ENCODE measurements at places on chromosomes 7 and 10.

- DNase-seq: no peak
Observed at GRCh38 chr7:142836426-142836825, 18.4 kb upstream of the EPHB6 start.

DNA sequence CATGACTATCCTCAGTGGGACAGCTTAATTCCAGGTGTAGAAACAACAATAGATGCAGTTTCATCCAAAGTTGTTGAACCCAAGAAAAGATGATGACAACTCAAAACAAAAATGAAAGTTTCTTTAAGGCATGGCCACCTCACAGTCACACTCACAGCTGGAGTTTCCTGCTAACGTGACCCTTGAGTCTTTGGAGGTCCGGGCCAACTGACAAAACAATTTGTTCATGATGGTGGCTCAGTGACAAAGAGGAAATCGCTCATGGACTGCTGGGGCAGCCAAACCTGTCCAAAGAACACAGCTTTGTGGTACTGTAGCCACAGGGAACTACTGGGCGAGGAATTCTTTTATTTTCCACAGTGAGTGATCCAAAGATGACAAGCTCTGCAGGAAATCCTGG, 96.0 kb upstream of the JCAD start:
- no peak for DNase-seq

DNA sequence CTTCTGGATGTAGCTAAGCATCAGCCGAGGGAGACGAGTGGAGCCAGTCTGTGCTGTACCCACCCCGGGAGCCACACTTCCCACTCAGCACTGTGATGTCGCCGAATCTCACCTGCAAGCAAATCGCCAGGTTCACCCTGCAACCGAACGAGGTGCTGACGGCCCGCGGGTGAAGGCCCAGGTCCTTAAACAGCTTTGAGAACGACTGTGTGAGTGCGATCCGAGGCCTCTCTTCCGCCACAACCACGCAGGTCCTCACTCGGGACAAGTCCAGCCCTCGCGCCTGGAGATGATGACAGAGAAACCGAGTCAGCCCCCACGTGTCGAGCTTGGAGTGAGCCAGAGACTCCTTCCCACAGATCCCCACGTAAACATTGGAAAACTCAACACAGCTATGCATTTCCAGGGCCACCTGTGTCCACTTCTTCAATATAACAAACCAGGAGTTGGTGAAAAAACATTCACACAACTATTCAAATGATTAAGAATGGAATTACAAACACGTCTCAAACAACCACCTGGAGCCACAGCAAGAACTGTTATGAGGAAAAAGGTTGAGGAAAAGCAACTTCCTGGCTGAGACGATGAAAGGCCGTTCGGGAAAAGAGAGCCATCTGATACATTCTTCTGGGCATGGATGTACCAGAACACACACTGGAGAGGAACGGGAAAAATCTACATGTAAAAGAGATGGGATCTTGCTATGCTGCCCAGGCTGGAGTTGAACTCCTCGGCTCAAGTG, 191.8 kb downstream of the ZMYND11 start:
- no peak for DNase-seq

DNA sequence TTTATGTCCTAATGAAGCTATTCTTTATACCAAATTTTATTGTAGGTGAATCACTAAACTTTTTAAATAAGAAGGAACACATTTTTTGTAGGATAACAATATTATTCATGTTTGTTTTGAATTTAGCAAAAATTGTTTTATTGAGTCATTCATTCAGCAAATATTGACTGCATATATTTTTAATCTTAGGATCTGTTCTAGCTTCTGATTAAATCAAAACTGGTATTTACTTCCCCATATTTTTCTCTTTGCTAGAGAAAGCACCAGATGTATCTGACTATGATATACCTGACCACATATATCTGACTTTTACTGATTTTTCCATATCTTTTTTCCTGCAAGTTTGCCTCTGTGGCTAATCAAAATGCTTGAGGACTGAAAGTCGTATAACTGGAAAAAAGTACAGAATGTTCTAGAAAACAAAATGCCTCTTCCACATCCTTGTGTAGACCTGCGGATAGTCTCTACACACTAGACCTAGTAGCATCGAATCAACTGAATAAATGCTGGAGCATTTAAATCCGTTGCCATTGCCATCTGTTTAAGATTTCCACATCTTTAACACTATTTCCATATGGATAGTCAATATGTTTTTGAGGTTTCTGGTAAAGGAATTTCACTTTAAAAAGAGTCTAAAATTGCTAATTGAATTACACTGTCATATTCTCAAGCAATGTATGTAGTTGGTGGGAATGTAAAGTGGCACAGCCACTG, 594.7 kb downstream of the KCNMA1 start:
- DNase-seq: no peak

- no peak for DNase-seq
Observed at GRCh38 chr10:33805831-33806230, 471.4 kb upstream of the NRP1 start.

GRCh38 chr7:15504351-15504750, 57.5 kb downstream of the AGMO start:
- no peak for DNase-seq

DNA sequence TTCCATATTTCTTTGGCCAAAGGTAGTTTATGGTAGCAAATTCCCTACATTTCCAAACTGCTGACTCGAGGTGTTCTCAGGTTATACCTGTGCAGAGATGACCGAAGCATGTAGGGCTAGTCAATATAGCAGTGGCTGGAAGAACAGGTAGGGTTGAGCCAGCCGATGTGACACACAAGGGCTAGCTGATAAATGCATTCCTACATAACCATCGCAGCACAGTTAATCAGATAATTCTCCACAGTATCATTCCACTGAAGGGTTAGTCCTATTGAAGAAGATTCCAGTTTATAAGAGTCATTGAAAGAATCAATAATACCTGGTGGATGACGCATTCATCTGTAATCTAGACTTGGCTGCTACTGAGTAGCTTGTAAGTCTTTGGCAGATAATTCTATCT, 220.0 kb downstream of the KIF20B start:
- no peak for DNase-seq

GRCh38 chr10:30812018-30812851, 182.7 kb upstream of the LYZL2 start:
- DNase-seq: peak; percentile 63

- DNase-seq: peak; percentile 95
Observed at GRCh38 chr7:39589323-39590111, 23.3 kb downstream of the YAE1 start.

DNA sequence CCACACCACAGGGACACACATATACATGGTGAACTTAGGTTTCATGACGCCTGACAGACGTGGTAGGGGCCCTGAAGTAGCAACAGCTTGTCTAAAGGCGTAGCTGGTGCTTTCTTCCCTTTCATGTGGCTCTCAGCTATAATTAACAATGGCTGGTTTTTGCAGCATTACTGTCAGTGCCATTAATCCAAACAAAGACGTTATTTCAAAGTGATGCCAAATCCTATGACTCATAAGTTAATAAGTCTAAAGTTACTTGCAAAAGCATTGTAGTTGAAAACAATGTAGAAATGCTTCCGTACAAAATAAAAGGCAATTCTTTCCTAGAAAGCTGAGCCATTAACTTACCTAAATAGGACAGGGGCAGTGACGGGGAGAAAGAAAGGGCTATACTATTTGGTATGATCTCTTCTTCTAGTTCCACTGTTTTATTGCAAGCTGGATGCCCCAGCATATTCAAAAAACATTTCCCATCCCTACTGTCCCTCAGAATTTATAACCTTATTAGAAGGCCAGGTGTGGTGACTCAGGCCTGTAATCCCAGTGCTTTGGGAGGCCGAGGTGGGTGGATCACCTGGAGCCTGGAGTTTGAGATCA, 105.4 kb downstream of the ODAD2 start:
- DNase-seq: peak; percentile 86

DNA sequence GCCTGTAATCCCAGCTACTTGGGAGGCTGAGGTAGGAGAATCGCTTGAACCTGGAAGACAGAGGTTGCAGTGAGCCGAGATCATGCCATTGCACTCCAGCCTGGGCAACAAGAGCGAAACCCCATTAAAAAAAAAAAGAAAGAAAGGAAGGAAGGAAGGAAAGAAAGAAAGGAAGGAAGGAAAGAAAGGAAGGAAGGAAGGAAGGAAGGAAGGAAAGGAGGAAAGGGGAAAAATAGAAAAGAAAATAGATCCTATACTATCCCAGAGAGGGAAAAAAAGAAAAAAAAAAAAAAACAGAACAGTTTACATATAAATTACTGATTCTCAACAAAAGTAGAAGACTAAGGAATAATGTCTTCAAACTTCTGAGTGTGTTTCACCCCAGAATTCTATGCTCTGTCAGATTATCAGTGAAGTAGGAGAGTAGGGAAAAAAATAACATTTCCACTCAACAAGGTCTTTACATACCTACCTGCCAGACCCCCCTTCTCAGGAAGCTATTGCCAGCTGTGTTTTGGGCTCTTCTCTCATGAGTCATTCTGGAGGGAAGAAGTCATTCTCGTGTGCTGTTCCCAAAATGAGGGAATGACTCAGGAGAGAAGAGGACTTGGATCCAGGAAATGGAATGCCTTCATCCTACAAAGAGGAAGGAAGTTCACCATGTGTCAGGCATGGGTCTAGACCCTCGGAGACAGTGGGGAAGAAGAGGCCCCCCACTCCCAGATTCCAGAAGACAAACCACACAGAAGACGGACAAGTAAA, 20.9 kb downstream of the RGS10 start:
- DNase-seq: no peak

DNA sequence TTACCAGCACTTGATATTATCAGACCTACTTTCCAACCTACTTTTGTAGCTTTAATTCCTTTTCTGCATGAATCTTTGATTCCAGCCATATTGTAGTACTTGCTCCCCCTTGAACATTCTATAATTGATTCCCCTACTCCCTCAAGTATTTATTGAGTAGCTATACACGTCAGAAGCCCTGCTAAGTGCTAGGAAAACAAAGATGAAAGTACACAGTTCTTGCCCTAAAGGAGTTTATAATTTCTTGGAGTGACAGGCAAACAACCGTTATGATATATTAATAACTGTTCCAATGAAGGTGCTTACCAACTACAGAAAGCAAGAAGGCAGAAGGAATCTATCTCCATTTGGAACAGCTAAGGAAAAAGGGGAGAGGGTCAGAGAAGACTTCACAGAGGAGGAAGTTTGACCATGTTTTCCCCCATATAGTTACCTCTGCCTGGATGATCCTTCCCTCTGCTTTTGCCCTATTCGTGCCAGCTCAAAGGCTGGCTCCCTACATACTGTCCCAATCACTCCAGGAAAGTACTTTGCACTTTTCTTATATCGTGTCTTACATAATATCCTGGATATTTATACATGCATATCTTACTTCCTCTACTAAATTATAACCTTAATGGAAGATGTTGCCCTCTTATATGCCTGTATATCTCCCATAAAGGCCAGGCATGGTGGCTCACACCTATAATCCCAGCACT, 54.7 kb downstream of the SCD start:
- no peak for DNase-seq

GRCh38 chr10:79129361-79129997, 60.7 kb downstream of the ZMIZ1 start:
- DNase-seq: no peak

GRCh38 chr10:943334-944033, 12.0 kb upstream of the LARP4B start:
- no peak for DNase-seq
